ENCODE measurements at places on chromosomes 1 and 21.
A peak's percentile ranks its signal among the peaks of the same experiment; 100 is the strongest.

DNA sequence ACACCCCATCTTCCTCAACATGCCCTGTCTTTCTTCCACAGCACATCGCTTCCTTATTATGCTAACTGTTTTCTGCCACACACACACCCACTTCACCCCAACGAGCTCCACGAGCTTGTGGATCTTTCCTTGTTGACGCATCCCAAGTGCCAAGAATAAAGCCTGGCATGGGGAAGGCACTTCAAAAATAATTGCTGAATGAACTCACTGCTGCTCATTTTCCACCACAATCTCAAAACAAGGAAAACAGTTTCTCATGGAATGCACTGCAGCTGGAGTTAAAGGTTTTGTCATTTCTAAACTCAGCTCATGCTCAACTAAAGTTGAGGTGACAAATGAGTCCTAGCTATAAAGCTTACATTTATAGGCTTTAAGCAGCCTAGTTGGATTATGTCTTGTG lies 86.0 kb downstream of the TIAM1 start:
- DNase-seq: no peak

DNA sequence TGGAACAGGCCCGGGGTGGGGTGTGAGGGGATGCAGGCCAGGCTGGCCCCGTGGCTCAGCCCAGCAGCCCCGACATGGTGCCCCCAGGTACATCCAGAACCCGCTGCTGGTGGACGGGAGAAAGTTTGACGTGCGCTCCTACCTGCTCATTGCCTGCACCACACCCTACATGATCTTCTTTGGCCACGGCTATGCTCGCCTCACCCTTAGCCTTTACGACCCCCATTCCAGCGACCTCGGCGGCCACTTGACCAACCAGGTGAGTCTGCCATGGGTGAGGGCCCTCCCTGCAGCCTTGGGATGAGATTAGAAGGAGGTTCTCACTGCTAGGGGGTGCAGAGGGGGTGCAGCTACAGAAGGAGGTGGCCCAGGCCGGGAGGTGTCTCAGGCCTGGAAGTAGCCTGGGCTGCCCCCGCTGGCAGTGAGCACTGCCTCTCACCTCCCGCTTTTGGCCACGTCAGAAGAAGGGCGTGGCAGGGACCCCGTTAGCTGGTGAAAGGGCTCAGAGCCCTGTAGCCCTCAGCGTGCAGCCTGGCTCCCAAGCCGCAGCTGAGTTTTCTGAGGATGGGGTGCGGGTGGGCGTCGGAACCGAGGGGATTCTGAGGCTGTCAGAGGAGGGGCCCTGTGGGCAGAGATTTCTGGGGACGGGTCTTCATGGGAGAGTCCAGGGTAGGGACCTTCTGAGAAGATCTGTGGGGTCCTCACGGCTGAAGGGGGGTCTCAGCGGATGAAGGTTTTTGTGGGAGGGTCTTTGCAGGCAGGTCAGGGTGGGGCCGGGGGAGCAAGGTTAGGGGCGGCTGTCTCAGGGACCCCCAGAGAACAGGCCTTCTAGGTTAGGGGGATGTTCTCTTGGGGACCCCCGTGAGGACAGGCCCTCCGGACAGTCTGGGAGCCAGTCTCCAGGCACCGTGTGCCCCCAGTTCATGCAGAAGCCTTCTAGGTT lies 10.4 kb downstream of the TTLL10 start:
- no peak for DNase-seq

- peak; percentile 86 for DNase-seq
Measured at GRCh38 chr1:13651279-13651678, 48.7 kb upstream of the PRDM2 start.

GRCh38 chr1:110462964-110463363 lies 12.0 kb downstream of the PROK1 start:
- no peak for DNase-seq

DNA sequence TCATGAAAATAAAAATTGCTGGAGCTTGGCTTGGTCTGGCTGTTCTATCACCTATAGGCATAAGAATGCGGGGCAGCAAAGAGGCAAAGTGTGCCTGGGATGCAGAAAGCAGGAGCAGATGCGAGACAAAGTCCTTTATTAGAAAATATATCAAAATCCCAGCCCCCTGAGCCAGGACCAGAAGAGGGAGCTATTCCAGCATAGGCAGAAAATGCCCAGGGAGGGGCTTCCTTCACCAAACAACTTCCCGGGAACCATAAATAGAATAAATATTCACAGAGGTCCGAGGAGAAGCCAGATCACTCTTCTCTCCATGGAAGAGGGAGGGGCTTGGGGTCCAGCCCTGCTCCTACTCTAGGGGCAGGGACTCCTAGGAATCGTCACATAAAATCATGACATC lies 5.0 kb downstream of the PPOX start:
- no peak for DNase-seq

- DNase-seq: no peak
Measured at GRCh38 chr21:31879911-31880310, 7.1 kb downstream of the HUNK start.

DNA sequence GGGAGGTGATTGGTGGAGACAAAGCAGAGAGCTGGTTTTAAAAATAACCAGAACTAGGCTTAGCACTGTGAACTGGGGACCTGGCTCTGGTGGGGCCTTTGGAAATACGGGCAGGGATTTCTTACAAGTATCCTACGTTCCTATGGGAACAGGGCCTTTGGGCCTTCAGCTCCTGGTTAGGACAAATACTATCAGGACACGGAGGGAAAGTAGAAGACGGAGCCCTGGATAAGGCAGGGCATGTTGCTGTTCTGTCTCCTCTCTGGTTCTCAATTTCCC lies 5.3 kb upstream of the MYOG start:
- peak; percentile 11 for DNase-seq

DNA sequence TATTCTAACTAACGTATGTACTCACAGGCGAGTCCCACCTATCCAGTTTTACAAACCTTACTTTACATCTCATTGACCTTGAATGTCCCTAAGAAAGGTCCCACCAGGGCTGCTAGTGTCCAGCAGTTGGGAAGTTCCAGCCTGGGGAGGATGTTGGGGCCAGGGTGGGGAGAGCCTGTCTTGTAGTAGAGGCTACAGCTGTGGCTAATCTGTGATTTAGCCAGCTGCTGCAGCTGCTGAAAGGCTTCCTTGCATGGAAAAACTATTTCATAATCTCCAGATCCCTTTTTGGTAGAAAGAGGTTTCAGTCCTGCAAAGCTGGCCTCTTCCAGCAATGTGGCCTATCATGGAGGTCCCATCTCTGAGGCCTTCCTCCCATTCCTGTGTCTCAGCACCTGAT lies 23.1 kb downstream of the TNN start:
- no peak for DNase-seq

GRCh38 chr1:224182057-224182865 lies 779 bp upstream of the DEGS1 start:
- DNase-seq: no peak

GRCh38 chr1:65355031-65355712 lies 45.8 kb downstream of the DNAJC6 start:
- no peak for DNase-seq

DNA sequence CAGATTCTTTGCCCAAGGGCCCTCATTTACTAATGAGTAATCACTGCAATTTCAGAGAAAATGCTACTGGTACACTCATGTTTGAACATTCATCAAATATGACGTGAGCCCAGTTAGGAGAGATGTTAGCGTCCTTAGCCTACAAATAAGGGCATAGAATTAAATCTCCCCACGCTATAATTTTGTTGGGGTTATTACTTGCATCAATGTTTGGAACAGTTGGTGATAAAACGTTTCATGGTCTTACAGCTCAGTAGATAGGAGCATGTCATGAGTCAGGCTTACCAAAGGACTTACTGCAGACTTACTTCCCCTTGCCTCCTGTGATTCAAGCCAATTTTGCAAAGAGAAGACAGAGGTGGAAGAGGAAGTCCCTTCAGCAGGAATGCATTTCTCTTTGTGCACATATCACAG lies 304.0 kb downstream of the KIF26B start:
- no peak for DNase-seq

DNA sequence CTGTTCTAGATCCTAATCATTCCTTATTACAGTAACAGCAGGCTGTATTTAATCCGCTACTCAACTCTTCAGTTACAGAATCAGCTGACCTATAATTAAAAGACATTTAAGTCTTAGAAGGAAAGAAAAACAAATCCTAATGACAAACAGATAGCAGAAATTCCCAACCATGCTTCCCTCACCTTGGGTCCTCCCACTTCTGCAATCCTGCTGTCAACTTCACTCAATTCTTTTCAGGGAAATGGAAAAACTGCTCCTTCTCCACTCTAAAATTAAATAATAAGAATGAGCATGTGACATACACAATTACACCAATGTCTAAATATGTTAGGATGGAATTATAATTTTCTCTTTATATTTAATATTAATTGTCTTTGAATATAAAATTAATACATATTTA lies 182.6 kb upstream of the LYPLAL1 start:
- no peak for DNase-seq

DNA sequence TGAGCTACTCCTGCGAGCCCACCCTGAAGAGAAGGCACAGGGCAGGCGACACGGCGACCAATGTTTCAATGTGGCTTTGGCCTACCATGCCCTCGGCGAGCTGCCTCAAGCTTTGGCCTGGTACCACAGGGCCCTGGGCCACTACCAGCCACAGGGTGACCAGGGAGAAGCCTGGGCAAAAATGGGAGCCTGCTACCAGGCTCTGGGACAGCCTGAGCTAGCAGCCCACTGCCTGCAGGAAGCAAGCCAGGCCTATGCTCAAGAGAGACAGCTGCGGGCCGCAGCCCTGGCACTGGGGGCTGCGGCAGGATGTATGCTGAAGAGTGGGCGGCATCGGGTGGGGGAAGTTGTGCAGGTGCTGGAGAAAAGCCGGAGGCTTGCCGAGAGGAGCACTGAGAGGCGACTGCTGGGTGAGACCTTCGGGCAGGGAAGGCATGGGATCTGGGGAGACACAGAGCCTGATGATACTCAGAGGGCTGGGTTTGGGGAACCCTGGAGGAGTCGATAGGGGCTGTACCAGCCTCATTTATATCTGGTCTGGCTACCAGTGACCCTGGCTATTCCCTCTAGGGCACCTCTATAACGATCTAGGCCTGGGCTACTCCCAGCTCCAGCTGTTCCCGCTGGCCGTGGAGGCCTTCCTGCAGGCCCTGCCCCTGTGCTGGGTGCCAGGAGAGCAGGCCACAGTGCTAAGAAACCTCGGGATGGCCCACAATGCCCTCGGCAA lies 2.3 kb downstream of the TTC24 start:
- no peak for DNase-seq

GRCh38 chr1:100936194-100936967 lies 40.5 kb downstream of the SLC30A7 start:
- no peak for DNase-seq

- no peak for DNase-seq
Measured at GRCh38 chr1:238323490-238323889, 432.8 kb upstream of the ZP4 start.

DNA sequence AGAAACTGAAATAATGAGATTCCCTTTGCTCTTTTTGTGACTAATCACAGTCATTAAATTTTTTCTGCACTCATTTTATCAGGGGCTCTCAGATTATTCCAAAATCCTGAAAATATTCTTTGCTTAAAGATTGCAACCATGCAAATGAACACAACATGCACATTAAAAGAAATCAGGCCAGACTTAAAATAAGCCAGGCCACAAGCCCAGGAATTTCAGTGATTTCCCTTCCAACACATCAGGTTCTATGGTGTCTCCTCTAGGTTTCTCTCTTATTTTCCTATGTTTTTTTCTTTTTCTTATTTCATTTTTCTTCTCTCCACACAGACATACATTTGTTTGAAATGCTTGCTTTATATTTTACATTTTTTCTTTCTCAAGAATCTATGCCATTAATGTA lies 65.3 kb downstream of the NIBAN1 start:
- DNase-seq: no peak

DNA sequence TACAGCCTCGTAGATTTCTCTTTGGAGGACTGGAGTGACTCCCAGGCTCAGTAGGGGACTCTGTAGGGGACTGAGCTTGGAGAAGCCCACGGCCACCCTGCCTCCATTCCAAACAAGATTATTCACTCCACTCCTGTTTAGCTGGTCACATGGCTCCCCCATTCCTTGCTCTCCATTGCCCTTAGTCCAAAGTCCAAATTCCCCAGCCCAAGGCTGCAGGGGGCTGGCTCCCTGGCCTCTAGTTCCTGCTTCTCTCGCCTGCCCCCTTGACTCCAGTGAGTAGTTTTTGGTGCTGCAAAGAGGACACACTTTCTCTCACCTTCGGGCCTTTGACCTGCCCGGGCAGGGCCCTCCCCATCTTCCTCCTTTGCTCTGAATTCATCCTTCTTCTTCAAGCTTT lies 403.3 kb downstream of the KIF26B start:
- no peak for DNase-seq

DNA sequence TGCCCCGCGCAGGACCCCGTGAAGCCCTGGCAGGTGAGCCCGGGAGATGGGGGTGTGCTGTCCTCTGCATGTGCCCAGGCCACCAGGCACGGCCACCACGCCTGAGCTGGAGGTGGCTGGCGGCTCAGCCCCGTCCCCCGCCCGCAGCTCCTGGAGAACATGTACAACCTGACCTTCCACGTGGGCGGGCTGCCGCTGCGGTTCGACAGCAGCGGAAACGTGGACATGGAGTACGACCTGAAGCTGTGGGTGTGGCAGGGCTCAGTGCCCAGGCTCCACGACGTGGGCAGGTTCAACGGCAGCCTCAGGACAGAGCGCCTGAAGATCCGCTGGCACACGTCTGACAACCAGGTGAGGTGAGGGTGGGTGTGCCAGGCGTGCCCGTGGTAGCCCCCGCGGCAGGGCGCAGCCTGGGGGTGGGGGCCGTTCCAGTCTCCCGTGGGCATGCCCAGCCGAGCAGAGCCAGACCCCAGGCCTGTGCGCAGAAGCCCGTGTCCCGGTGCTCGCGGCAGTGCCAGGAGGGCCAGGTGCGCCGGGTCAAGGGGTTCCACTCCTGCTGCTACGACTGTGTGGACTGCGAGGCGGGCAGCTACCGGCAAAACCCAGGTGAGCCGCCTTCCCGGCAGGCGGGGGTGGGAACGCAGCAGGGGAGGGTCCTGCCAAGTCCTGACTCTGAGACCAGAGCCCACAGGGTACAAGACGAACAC lies 1.8 kb downstream of the TAS1R3 start:
- DNase-seq: no peak

DNA sequence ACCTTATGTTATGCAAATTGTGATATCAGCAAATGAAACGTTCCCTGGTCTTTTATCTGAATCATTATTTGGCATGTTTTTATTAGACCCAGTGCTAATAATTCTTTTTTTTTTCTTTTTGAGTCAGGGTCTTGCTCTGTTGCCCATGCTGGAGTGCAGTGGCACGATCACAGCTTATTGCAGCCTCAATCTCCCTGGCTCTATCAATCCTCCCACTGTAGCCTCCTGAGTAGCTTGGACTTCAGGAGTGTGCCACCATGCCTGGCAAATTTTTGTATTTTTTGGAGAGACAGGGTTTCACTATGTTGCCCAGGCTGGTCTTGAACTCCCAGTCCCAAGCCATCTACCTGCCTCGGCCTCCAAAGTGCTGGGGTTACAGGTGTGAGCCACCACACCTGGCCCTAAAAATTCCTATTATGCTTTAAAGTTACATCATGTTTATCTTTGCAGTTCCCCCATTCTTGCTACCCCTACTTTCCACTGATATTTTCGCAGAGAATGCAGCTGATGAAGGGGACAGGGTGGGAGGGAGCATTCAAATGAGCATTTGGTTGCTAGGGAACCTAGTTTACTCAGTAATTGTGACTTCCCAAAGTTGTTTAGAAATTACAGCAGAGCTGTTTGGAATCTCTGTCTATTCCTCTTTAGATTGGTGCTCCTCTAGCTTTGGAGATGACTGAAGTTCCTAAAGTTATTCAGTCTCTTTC lies 18.4 kb downstream of the C1orf21 start:
- no peak for DNase-seq
